ENCODE measurements at places on chromosomes 11 and 22. TPM values are rescaled to one million over a fixed set of nuclear protein-coding genes. Genes with fewer than 3 reads are reported as not detected.

- DNase-seq = no peak
These were observed 187.9 kb upstream of the SESN3 start for GRCh38 chr11:95418916-95419315.

Gene SCGB2A2
- not detected for polyA plus RNA-seq

Gene RCOR2
- polyA plus RNA-seq = 13.9 TPM

- DNase-seq = no peak
These were observed 30.1 kb upstream of the ANO5 start for GRCh38 chr11:22162756-22163155.

DNA sequence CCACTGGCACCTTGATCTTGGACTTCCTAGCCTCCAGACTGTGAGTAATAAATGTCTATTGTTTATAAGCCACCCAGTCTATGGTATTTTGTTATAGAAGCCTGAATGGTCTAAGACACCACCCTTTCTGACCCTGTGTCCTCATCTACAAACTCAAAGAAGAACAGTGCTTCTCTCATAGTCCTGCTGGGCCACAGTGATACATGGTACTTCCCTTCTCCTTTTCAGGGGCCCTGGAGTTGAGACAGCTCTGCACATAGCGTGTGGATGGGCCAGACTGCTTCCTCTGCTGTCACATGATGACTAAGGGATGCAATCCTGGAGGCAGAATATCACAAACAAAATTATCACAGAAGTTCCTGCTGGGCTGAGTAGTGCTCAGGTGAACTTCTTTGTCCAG lies 5.0 kb downstream of the KCNJ11 start:
- DNase-seq = no peak

Gene VPS51
- polyA plus RNA-seq = 90.9 TPM

Gene SH3BP1
- 21.1 TPM for polyA plus RNA-seq

Gene ART1
- polyA plus RNA-seq = 0.10 TPM

Gene SCN3B
- 1.4 TPM for polyA plus RNA-seq

DNA sequence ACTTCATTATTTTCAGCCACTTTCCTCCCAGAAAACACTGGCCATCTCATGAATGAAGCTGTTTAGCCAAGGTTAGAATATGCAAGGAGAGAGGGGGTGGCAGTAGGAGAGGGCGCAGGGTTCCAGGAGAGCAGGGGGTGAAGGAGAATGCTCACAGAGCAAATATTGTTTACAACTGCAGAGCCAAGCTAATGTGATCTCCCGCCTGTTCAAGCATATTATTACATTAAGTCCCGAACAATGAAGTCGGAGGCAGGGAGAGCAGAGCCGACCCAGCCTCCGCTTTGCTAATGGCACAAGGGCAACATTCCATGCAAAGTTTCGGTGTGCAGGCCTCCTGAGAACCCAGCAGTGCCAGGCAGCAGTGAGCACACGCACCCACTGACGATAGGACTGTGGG lies 80.1 kb downstream of the MICAL3 start:
- no peak for DNase-seq

DNA sequence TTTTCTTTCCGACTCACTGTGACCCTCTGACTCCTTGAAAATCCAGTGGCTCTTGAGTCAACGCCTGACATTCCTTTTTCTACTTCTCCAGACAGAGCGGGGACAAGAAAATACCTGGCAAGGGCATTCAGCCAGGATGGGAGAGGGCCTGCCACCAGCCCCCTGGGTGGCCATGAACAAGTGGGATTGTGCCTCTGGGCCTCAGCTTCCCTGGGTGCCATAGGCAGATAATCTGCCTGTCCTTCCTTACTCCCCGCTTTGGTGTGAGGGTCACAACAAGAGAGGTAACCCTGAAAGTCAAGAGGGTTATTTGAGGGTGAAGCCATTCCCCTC lies 613.9 kb upstream of the CADM1 start:
- DNase-seq = no peak

GRCh38 chr11:288478-289397 lies at the start of gene PGGHG:
PGGHG (plus strand) TSS chr11:289126; CDS start chr11:289817, 691 bp downstream.
- DNase-seq = no peak

Gene MS4A3
- polyA plus RNA-seq = 0.55 TPM

- DNase-seq = no peak
These were observed 46.2 kb downstream of the TP53I11 start for GRCh38 chr11:44904261-44905020.

Gene CDC42BPG
- polyA plus RNA-seq = 5.5 TPM

Gene HEPACAM
- 2.1 TPM for polyA plus RNA-seq

- no peak for DNase-seq
These were observed 121.6 kb downstream of the FAT3 start for GRCh38 chr11:92346220-92346619.

Gene CNTN5
- polyA plus RNA-seq = 22.1 TPM

GRCh38 chr11:37171451-37171850 lies 573.4 kb upstream of the RAG2 start:
- no peak for DNase-seq

Gene ANO3
- 2.6 TPM for polyA plus RNA-seq

GRCh38 chr22:19291580-19292457 lies at the start of gene CLTCL1:
CLTCL1 (minus strand) TSS chr22:19291719; CDS start chr22:19291641, 78 bp downstream.
- DNase-seq = peak; percentile 75

DNA sequence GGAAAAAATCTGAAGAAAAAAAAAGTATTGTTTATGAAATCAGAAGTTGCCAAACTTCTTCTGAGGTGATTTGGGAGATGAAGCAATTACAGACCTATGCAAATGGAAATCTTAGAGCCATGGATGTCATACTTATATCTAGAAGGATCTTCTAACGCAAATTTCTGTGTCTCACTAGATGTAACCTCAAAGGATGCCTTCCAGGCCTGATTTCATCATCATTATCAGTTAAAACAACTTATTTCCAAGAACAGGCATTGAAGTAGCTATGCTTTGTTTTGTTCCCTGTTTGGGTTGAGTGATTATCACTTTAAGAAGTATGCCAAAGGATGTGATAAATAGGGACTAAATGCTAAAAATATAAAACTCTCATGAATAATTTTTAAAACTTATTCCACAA lies 43.9 kb upstream of the ANGPTL5 start:
- DNase-seq = no peak

Gene USH1C
- 56.0 TPM for polyA plus RNA-seq

DNA sequence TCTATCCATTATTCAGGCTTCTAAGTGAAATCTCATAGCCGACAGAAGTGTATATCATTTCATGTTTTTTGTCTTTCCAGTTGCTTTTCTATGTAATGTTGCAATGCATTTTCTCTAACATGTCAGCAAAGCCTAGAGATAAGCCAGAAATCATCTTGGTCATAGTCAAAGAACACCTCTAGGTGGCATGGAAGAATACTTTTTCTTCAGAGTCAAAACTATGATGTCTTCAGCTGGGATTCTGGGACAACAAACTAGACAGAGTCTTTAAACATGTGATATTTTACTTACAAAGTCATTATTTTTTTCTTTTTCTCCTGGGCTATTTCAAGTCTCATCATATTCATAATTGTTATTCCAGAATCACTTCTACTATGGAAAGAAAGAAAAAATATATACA lies 4.4 kb downstream of the GAS2 start:
- DNase-seq = no peak

DNA sequence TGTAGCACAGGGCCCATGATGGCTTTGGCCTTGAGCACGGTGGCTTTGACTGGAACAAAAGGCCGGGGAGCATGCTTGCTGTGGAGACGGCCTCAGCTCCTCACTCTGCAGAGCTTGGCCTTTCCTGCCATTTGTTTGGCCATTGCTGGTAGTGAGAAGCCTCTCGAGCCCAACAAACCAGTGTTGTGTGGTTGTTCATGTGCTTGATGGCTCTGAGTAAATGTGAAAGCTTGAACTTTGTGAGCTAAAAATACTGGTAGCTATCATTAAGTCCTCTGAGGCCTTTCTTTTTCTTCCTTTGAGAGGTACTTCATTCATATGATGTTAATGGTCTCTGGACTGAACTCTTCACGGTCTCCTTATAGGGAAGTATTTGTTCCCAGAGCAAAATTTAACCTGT lies 39.6 kb downstream of the NAT10 start:
- no peak for DNase-seq

- no peak for DNase-seq
These were observed 569.6 kb upstream of the LARGE1 start for GRCh38 chr22:34489861-34490260.

Gene MMP13
- 0.10 TPM for polyA plus RNA-seq

DNA sequence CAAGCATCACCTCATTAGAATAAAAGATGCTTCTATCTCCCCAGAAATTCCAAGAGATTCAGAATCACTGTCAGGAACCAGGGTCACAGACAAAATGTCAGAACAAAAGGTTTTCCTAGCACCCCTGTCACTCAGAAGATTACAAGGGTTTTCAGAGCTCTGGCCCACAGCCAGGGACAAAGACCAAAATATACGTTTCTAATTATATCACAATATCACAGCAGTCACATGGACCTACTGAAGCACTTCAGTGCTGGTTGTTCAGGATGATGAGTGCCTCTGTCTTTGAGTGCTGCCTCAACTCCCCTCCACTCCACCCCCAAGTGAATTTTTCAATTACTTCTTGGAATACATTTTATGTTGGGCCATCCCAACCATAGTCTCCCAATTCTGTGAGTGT lies 21.9 kb upstream of the RTL6 start:
- DNase-seq = no peak

Gene THAP7
- 18.8 TPM for polyA plus RNA-seq
